ENCODE measurements at places on chromosomes 6 and 20.

DNA sequence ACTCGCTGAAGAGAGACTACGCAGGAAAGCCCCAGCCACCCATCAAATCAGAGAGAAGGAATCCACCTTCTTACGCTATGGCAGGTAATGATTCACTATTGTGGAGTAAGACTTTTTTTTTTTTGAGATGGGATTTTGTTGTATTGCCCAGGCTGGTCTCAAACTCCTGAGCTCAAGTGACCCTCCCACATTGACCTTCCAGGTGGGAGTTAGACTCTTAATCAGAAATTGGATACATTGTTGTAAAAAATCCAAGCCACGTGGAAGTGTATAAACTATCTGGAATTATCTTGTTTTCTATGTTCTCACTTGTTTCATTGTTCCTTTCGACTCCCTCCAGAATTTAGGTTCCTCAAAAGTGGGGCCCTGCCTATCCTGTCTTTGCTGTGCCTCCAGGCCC, 6.8 kb downstream of the NQO2 start:
- no peak for DNase-seq

GRCh38 chr6:71250099-71250602, 38.5 kb upstream of the OGFRL1 start:
- peak; percentile 67 for DNase-seq

DNA sequence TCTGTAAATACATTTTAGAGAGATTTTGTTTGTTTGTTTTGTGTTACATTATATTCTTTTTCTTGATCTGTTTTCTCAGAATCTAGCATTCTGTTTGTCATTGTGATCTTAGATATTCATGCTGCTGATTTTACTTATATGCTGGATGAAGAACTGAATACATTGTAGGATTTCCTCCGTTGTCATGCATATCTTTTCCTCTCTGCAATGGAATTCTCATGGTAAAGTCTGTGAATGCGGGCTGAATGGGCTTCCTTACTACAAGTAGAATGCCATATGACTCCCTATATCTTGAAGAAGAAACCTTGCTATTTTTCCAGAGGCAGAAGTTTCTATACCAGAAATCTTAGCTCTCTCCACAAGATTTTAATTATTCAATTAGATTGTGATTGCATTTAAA, 2.4 kb upstream of the DEFB114 start:
- no peak for DNase-seq

GRCh38 chr6:157498817-157499216, 117.8 kb downstream of the ZDHHC14 start:
- no peak for DNase-seq

GRCh38 chr6:6217855-6218758, 102.4 kb downstream of the F13A1 start:
- DNase-seq, result no peak

- DNase-seq, result no peak
These were observed 14.6 kb upstream of the STK35 start for GRCh38 chr20:2086980-2087377.

DNA sequence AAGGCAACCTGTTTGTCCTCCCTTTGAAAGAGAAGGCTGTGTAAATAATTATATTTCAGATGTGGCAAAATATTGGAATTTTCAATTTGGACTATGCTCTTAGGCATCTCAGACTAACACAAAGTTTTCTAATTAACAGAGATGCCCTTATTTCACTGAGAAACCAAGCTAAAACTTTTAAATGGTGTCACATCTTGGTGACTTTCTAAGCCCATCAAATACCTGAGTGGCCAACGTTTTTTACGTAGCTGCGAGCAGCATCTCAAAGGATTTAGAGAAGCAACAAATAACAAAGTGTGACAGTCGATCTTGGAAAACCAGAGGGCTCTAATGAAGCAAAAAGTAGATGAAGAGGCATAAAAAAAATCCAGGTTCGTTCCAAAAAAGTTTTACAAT, 3.4 kb upstream of the HEY2 start:
- no peak for DNase-seq

DNA sequence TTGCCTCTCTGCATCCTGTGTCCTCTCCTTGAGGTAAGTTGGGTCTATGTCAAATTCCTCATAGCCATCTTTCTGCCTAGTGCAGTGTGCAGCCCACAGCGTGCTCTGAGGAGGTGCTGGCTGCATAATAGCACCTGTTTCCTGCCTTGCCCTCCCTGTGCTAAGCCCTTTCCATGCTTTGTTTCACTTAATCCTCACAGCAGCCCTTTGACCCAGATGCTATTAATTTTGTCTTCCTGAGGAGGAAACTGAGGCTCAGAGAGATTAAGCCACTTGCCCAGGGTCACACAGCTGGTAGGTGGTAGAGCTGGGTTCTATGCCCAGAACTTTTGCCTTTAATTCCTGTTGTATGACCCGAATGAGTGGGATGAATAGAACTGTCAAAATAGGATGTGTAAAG, 13.5 kb downstream of the FAM83D start:
- DNase-seq, result no peak

GRCh38 chr6:4687989-4688947, 87.9 kb upstream of the CDYL start:
- peak; percentile 10 for DNase-seq

DNA sequence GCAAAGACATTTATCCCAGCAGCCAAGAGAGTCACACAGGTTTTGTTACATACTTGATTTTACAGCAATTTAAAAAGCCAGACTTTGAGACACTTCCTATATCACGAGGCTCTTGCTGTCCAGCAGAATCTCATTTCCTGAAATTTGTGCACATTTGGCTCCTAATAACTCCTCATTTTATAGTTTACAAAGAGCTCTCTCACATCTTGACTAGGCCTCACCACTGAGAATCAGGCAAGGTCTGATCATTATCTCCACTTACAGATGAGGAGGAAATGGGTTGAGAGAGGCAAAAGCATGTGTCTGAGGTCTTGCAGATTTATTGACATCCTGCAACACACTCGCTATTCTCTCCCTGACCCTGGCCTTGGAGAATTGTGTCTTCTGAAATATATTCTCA, 426.8 kb downstream of the MAFB start:
- DNase-seq, result no peak

DNA sequence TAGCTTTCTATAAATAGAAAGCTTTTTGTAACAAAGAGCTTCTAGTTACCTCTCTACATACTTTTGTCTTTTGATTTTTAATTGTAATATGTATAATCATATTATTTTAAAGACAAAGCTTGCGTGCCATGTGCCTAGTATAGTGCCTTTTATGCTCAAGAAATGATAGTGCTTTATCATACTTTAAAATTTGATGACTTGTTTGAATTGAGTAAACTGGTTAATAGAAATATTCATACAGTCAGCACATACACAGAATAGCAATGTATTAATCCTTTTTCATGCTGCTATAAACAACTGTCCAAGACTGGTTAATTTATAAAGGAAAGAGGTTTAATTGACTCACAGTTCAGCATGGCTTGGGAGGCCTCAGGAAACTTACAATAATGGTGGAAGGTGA, 313.0 kb downstream of the FRK start:
- no peak for DNase-seq

DNA sequence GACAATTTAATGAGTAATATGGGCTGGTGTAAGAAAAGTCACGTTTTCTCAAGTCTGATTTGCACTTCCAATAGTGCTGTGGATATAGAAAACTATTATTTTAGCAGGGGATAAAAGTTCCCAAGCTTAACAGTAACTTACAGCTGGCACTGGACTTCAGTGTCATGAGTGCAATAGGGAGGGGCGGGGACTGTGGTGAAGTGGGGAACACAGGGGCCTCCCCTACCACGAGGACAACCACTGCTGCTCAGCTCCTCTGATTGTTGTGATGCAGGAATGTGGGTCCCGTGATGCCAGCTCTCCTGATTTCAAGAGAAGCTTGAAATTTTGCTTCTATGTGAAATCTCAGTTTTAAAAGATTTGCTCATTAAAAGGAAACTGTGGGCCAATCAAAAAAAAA, 24.0 kb downstream of the SLC13A3 start:
- DNase-seq, result peak; percentile 32

DNA sequence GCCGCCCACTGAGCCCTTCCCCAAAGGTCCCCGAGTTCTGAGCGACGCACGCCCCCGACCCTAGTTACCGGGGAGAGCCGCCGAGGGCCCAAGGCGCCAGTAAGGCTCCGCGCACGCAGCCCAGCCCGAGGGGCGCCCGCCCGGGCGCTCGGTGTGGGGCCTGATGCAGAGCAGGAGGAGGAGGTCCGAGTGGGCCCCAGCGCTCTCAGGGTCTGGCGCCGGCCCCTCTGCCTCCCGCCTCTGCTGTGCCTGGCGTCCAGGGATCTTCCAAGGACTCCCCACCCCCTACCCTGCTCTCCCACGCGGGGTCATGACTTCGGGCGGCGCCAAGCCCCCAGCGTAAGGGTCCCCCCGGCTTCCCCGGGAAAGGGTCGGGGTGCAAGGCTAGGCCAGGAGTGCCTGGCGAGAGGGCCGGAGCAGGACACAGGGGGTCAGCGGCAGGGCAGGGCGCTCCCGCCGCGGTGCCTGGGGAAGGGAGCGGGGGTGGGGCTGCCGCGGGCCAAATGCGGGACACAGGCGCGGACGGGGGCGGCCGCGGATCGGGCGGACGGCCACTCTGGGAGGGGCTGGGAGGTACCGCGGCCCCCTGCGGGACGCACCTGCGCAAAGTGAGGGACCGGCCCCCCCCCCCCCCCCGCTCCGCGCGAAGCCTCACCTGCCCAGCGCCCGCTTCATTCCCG, 637 bp downstream of the ABHD12 start:
- DNase-seq, result no peak

DNA sequence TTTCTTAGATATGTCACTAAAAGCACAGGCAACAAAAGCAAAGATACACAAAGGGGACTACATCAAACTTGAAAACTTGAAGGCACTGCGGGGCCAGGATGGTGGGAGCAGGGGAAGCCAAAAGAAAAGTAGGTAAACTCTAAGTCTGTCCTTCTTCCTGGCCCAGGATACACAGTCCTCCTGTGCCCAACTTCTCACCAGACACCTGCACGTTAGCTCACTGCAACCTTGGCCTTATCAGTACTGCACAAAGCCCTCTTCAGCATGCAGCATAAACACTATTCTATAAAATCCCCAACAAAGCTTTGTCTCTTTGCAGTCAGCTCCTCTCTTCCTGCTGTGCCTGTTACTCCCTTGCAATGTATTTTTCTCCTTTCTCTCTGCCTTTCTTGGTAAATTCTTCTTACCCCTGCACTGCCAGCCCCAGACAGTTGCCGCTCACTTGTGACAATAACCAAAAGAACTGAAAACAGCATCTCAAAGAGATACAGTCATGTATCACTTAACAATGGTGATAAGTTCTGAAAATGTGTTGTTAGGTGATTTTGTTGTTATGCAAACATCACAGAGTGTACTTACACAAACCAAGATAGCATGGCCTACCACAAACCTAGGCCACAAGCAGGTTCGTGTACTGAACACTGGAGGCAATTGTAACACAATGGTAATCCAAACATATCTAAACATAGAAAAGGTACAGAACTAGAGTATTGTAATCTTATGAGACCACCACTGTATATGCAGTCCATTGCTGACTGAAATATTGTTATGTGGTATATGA, 51.2 kb downstream of the NINL start:
- no peak for DNase-seq

DNA sequence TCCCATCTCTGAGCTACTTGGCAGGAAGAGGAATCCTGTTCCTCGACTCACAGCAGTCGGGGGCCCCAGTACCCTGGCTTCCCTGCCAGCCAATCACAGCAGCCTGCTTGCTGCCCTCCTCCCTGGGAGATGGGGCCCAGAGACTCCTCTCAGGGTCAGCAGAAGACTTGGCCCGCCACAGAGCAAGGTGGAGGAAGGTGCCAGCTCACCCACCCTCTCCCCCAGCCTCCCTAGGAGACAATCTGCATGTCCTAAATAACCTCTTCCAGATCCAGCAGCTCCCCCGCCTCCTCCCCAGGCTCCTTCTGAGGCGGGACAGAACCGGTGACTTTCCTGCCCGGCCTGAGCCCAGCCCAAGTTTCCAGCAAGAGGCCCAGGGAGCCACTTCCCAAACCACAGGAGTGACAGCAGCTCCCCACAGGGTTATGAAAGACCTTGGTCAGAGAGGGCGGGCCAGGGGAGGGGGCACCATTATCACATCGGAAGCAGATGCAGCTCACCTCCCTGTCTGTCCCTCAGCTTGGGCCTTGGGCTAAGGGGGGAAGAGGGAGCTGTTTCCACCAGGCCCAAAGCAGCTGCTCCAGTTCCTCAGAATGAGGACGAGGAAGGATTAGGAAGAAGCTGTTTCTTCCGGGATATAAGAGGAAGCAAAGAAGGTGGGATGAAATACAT, 2.3 kb downstream of the CCND3 start:
- DNase-seq, result no peak

- DNase-seq, result no peak
These were observed 68.5 kb downstream of the TCP11 start for GRCh38 chr6:35072698-35073055.

DNA sequence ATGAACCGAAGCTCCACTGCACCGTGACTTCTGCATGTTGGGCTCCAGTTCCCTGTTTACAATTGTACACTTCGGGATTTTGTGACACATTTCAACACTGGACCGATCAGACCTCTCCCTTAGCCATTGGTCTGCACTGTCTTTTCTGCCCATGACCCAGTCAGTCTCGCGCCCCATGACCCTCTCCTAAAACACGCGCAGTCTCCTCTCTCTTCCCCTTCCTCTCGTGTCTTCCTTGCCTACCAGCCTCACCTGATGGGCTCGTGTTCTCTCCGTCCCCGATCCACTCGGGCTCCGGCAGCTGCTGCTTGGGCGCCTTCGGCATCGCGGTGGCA, 535 bp upstream of the ABCF1 start:
- no peak for DNase-seq

- DNase-seq, result no peak
These were observed 643 bp upstream of the MAP3K4 start for GRCh38 chr6:160990847-160991405.

DNA sequence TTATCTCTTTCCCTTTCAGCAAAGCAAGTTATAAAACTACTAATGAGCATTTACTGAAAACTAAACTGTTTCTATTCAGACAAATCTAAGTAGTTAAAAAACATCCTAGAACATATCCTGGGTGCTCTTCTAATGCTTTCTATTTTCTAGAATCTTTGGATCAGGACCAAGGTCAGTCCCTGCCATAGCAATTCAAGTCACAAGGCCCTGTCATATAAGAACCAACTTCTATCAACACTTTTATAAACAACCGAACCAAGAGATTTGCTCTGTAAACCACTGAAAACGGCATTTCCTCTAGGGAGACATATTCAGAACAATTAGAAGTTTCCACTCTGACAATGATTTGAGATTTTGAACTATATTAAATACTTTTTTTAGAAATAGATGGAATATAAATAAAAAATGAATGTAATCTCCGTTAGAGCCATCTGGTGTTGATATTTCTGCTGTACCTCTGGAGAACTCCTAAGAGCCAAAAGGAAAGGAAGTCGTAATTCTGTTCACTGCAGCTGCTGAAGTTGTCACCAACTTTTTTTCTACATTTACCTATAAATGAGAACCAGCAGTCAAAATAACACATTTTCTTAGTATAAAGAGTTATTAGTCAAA, 51.4 kb upstream of the LGSN start:
- no peak for DNase-seq

DNA sequence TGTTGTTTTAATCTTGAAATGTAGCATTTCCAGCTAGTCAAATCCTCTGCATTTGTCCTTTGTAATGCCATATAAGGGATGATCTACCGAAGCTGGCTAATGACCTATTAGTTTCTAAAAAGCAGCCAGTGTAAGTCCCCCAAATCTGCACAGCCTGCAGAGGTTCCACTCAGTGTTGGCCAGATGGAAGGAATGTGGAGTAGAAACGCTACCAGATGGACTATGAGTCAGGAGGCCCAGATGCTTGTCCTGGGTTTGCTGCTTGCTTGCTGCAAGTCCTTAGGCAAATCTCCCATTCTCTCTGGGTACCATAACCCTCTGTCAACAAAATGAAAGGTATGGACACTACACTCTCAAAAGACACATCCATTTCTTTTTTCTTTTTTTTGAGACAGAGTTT, 149.8 kb downstream of the BTBD9 start:
- DNase-seq, result no peak

GRCh38 chr20:63661108-63661507, 3.0 kb downstream of the RTEL1 start:
- DNase-seq, result no peak

Data from retinal pigment epithelial cell (primary cell).